IMR-90 (cell line): ENCODE measurements at places on chromosomes 4 and X. TPM values are rescaled to one million over a fixed set of nuclear protein-coding genes. Genes with fewer than 3 reads are reported as not detected.

The POLR2B gene
- 106 and 172 TPM in 2 replicates for total RNA-seq

The RAB39B gene
- total RNA-seq: 0.54 and 0.56 TPM in 2 replicates

The FAM13A gene
- 22.0 and 25.3 TPM in 2 replicates for total RNA-seq

The PNMA5 gene
- total RNA-seq: not detected in 2 replicates

The RAB40A gene
- under 0.01 TPM in 2 replicates for total RNA-seq

The PARM1 gene
- under 0.01 and 0.18 TPM in 2 replicates for total RNA-seq

The GPM6B gene
- total RNA-seq: 4.2 and 5.9 TPM in 2 replicates

The CXorf49 gene
- not detected in 2 replicates for total RNA-seq

The GNRHR gene
- not detected in 2 replicates for total RNA-seq

The SSX2 gene
- not detected in 2 replicates for total RNA-seq

The ESX1 gene
- not detected in 2 replicates for total RNA-seq

GRCh38 chrX:9635803-9636202 is 129.8 kb downstream of the GPR143 start:
- peak; percentile 23 for DNase-seq

GRCh38 chr4:94575652-94576051 is 123.9 kb downstream of the PDLIM5 start:
- no peak for DNase-seq

GRCh38 chr4:78059524-78059889 is 2.4 kb downstream of the FRAS1 start:
- peak; percentile 45 for DNase-seq

DNA sequence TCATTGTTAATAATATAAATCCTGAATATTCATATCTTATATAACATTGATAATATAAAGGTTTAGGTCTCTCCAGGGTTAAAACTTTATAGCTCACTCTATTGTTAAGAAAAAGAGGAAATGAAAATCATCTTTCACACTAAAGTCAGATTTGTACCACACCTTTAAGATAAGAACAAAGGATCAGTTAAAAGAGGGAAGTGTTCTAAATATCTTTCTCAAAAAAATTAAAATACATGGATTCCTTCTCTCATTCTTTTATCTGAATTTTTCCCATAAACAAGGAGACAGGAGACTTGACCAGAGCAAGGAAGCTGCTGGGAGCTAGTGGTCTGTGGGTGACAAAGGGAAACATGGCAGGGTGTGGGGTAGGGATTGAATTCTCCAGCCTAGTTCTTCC is 323.0 kb upstream of the CPXCR1 start:
- no peak for DNase-seq

DNA sequence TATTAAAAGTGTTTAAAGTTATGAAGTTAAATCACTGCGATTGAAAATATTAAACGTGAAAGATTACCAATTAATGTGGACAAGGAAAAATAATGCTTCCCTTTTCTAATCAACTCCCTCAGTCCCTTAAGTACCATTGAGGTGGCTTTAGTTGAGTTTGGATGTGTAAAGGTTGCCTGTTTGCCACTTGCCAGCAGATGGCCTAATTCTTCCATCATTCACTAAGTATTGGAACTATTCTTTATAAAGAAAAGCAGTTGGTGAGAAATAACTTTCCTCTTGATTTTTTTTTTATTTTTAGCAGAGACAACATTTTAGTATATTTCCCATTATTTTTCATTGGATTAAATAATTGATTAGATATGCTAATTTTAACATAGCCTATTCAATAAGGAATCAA is 295.9 kb upstream of the TACR3 start:
- DNase-seq: no peak

GRCh38 chrX:40504801-40505605 is 75.8 kb upstream of the ATP6AP2 start:
- peak; percentile 86 for DNase-seq

GRCh38 chr4:120672558-120673147 is 249.9 kb downstream of the PRDM5 start:
- no peak for DNase-seq

DNA sequence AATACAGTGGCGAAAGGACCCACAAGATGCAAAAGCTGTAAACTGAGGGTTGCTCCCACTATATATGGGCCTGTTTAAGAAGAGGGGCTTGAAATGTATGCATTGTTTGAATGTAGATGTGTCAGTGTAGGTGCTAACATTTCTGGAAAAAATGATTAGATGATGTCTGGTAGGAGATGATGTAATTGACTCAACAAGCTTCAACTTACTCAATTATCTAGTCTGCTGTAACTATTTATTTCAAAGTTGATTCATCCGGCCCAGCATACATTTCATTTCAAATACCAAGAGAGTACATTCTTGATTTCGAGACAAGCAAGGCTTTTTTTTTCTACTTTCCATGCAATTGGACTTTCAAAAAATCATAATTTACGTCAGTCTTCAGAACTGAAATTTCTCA is 9.3 kb upstream of the ENAM start:
- no peak for DNase-seq

DNA sequence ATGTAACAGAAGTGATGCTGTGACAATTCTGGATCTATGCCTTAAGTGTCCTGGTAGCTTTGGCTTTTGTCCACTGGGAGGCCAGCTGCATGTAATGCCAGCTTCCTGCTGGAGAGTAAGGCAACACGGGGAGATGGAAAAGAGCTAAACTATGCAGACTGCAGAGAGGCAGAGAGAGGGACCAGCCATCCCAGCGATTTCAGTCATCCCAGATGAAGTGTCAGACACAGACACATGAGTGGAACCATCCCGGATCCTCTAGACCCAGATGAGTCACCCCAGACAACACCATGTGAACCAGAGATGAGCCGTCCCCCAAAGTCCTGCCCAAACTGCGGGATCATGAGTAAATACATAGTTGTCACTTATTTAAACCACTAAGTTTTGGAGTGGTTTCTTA is 14.6 kb downstream of the SRPX start:
- peak; percentile 52 for DNase-seq

GRCh38 chrX:107574711-107575110 is 53.6 kb upstream of the PRPS1 start:
- peak; percentile 71 for DNase-seq

DNA sequence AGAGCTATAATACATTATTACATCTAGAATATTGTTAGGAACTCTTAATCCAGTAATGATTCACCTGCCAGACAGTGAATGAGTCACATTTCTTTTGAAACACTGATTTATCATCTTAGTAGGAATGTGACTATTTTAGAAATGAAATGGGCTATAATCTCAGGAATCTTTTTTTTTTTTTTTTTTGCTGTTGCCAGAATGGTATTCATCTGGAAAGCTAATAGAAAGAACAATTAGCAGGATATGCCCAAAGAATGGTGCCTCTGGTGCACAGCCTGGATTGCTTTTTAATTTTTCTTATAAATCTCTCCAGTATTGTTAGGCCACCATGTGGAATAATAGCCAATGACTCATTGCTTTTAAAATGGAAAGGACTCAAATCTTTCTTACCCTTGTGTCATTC is 181.1 kb upstream of the SMIM31 start:
- no peak for DNase-seq

GRCh38 chrX:41789374-41789773 is 65.4 kb downstream of the GPR82 start:
- DNase-seq: no peak

DNA sequence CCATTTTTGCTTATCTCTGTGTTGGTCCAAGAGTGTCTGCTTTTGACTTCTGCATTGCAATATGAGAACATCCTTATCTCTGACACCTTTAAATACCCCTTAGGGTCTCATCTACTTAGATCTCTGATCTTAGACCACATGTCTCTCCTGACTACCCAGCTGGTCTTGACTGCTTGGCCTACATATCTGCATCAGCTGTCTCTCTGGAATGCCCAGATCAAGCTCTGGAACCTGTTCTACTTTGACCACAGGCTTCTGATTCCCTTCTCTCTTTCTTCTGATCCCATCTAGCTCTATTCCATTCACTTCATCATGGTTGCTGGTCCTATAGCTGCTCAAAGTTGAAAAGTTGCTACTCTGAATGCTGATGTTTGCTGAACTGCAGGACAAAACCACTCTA is 301.2 kb downstream of the MAPK10 start:
- DNase-seq: no peak

DNA sequence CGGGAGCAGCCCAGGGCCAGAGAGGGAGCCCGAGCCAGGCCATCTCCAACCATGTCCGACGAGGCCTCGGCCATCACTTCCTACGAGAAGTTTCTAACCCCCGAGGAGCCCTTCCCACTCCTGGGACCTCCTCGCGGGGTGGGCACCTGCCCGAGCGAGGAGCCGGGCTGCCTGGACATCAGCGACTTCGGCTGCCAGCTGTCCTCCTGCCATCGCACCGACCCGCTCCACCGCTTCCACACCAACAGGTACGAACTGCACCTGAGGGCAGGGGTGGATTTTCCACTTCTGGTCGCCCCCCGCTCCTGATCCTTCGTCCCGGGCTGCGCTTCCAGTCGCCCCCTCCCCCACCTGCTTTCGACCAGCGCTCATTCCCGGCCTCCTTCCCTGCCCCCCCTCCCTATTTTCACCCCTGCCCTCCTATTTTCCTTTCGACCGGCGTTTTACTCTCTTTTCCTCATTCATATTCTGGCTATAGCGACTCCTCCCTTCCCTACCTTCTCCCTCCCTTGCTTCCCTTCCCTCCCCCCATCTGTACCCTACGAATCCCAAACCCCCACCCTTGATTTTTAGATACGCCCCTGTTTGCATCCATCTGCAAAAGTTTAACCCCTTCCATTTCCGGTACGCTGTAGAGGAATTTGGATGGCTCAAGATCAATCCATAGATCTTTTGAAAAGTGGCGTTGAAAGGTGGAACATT is 633 bp downstream of the FAM199X start:
- DNase-seq: no peak

GRCh38 chrX:114472788-114473187 is 111.1 kb upstream of the HTR2C start:
- DNase-seq: no peak

GRCh38 chr4:5186271-5187064 is 135.2 kb downstream of the STK32B start:
- no peak for DNase-seq

DNA sequence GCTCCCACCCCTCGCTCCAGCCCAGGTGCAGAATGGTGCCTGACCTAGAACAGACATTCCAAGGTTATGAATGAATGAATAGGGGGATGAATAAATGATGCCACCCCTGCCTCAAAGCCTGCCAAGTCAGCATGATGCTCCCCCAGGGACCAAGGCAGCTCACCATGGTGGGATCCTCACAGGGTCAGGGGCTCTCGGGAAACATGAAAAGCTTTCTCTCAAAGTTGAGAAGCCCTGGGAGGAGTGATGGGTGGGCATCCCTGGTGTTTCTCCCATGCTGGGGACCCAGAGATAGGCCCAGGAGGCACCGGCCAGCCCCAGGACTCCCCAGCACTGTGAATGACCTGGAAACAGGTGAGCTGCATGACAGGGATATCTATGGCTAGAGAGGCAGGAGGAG is 58.9 kb downstream of the HTRA3 start:
- no peak for DNase-seq

GRCh38 chr4:177349191-177349590 is 39.5 kb downstream of the NEIL3 start:
- no peak for DNase-seq

- no peak for DNase-seq
Measured at GRCh38 chrX:136380010-136380769, 79.4 kb downstream of the ADGRG4 start.

GRCh38 chrX:25017667-25018247 is 2.0 kb upstream of the ARX start:
- no peak for DNase-seq

- DNase-seq: no peak
Measured at GRCh38 chr4:26874110-26874509, 13.5 kb downstream of the STIM2 start.

DNA sequence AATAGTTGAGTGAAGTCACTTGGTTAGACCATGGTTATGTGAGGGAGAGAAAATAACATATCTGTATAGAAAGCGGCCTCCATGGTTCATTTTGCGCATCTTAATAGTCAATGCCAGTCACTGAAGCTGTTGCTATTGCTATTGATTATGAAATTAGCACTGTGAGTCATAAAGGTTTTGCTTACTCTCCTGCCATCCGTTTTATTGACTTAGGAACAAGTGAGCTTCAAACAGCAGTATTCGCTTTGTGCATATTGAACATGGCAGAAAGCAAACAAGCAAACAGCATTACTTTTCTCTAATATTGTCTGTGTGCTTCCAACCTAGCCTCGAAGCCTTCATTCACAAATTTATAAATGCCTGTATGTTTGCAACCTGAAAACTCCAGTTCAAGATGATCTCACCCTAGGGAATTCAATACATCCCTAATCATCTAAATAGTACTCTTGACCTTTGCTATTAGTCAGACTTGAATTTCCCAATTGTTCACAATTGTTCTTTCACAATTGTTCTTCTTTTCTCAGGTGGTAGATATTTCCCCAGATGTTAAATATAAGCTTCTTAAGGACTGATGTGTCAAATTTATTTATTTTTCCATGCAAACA is 55.9 kb upstream of the GABRA2 start:
- peak; percentile 61 for DNase-seq

- peak; percentile 7 for DNase-seq
Measured at GRCh38 chr4:94378047-94378446, 35.4 kb upstream of the HPGDS start.

GRCh38 chr4:100042235-100042634 is 92.2 kb upstream of the H2AZ1 start:
- DNase-seq: peak; percentile 60

DNA sequence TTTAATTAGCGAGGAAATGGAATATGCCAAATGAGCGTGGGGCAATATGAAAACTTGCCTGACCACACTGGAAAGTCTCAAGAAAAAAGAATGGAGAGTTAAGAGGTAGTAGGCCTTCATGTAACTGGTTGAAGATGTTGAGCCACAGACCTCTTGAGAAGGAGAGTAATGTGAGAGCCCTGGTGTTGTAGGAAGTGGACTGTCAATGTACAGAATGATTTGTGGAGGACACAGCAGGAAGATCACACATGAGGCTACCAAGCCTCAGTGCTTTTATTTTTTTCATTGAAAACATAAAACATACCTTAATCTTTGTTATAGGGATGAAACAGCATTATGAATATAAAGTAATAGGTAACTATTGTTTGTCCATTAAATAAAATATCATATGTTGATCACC is 331.6 kb downstream of the UNC5C start:
- DNase-seq: no peak

DNA sequence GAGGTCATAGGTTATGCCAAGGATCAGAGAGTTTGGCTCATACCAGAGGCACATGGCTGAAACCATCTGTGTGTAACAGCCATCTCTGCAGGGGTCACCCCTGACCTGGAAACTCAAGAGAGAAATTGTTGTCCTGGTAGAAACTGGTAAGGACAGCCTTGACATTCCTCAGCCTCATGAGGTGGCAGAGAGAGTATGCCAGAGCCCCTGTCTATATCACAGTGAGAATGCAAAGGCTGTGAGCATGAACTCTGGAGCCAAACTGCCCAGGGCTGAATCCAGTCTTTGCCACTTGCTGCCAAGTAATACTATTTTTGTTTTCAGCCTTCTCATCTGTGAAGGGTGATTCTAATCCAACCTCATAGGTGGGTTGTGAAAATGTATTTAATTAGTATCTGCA is 37.1 kb upstream of the CCDC149 start:
- DNase-seq: no peak

DNA sequence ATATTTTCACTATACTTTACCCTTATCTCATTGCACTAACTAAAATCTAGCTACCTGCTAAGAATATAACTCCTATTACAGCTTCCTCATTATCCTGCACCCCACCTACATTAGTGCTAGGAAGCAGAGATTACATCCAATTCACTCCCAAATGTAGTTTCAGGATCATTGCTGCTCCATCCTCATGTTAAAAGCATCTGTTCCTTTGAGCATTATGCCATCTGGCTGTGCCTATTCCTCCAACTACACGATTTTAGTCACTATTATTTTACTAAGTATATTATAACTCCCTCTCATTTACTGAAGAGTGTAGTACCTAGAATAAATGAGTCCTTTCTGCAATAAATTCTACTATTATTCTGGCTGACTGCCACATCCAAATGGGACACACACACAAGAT is 1586.9 kb downstream of the TECRL start:
- no peak for DNase-seq

- no peak for DNase-seq
Measured at GRCh38 chr4:3683077-3683743, 83.0 kb upstream of the ADRA2C start.
